Pons (tissue), 1 donor: ENCODE measurements at places on chromosomes 7 and 10.

- no peak for DNase-seq
Measured at GRCh38 chr7:155344270-155344617, 46.6 kb downstream of the INSIG1 start.

DNA sequence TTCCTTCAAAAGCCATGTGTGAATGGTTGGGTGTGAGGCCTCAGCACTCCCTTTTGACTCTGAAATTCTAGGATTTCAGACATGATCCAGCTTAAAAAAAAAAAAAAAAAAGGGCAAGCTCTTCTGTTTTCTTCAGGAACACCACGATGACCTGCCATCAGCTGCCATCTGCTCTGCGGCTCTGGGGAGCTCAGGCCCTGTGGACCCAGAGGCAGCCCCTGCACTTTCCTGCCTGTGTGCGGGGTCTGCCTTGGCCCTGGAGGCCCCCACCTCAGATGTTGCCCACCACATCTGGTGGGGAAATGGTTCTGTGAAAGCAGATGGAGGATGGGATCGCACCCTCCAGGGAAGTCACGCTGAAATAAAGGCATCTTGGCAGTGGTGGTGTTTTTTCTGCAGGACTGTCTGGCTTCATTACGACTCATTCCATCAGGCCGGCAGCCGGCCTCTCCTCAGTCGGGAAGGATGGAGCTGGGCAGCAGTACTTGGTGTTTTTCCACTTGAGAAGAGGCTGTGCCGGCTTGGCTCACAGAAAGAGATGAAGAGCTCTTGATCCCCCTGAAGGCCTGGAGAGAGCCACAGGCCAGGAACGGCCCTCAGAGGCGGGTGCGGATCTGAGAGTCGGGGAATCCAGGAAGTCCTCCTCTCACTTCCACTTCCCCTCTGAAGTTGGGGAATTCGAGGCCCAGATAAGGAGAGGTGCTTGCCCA is 66.1 kb upstream of the AQP1 start:
- DNase-seq: peak; percentile 34

DNA sequence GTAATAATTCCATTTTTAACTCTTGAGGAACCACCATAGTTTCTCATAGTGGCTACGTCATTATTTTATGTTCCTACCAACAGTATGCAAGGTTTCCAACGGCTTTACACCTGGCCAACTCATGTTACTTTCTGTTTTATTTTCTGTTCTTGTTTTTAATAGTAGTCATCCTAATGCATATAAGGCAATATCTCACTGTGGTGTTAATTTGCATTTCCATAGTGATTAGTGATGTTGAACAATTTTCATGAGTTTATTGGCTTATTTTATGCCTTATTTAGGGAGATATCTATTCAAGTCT is 465.5 kb upstream of the KLF6 start:
- no peak for DNase-seq

DNA sequence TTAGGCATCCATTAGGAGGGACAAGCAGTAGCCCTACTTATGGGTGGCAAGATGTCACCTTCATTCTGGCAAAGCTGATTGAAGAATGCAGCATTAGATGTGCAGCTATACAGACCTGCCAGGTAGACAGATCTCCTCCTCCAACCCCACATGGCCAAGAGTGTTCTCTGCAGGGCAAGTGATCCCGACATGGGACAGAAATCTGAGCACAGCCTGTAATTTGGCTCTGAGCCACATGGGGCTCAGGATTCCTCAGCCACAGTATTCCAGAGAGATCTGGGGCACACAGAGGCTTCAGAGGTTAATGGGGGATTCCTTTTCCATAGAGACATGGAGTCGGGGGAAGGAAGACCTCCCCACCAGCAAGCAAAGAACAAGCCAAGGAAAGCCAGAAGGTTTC is 58.7 kb upstream of the GDF10 start:
- no peak for DNase-seq

DNA sequence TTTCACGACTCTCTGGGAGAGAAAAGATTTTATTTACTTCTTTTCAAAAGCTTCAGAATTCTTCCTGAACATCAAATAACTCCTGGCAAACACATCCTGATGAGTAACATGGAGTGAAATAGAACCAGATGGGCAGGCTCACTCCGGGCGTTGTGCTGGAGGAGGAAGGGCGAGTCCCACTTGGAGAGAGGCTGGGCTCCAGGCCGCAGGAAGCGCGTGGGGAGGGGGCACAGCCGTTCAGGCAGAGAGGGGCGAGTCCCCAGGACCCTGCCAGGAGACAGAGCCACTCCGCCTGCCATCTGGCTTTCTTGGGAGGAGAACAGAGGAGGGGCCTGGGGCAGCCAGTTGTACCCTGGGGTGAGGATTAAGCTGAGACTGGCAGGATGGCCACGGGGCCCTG is 265.9 kb upstream of the ZMIZ1 start:
- no peak for DNase-seq

DNA sequence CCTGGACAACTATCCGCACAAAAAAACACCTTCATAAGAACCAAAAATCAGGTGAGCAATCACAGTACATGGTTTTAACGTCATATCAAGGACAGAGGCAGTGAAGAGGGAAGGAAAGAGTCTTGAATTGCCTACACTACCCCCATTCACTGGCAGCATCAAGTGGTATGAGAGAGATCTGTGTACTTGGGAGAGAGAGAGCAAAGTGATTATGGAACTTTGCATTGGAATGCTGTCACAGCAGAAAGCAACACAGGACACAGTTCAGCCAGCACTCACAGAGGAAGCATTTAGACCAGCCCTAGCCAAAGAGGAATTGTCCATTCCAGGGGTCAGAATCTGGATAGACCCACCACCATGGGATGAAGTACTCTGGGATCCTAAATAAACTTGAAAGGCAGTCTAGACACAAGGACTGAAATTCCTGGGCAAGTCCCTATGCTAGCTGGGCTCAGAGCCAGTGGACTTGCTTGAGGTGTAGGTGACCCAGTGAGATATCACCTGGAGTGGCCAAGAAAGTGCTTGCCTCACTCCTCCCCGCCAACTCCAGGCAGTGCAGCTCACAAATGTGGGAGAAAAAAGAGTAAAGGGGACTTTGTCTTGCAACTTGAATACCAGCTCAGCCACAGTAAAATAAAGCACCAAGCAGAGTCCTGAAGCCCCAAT is 30.5 kb upstream of the SFTPD start:
- no peak for DNase-seq

DNA sequence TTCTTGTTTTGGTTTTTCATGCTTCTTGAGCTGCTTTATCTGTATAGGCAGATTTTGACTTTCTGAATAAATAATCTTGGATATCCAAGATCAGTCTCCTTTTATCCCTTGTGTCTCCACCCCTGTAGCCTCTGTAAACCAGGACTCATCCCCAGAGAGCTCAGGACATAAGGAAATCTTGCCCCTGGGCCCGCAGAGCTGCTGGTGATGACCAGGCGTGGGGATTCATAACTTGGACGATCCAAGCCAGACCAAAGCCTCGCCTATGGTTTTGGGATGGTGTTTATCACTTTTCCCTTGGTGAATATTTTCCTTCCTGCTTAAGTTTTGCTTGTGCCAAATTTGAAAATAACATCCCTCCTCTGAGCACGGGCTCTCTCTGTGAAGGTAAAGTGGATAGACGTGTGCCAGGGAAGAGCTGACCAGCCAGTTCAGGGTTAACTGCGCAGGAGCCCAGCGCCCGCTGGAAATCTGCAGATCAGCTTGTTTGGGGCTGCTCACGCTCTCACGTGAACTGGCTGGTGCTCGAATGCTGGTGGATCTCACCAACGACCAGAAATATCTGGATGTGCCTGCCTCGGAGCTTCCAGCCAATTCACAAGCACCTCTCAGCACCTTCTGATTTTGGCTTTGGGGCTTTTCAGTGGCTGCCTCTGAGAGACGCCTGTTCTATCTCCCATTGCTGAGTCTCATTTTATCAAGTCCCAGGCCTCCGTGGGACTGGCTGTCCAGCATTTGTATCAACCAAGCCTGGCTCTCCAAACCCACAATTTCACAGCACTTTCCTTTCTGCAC is 132.1 kb upstream of the BTBD16 start:
- no peak for DNase-seq
